ENCODE measurements at places on chromosomes 2 and 18.

DNA sequence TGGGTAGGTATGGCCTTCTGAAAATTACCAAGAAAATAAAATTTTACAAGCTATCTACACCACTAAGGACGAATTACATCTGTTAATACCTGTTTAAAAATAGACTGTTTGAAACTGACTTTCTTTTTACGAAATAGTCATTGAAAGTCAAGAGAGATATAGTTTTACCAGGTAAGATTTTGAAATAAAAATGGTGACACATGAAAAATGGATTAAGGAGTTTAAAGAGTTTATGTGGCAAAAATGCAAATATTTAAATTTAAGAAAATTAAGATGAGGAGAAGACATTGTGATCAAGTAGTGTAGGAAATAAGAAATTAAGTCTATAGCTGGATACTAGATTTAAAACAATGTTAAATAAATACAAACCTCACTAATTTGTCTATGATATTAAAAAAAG is 271.5 kb downstream of the TRIB2 start:
- no peak for DNase-seq

DNA sequence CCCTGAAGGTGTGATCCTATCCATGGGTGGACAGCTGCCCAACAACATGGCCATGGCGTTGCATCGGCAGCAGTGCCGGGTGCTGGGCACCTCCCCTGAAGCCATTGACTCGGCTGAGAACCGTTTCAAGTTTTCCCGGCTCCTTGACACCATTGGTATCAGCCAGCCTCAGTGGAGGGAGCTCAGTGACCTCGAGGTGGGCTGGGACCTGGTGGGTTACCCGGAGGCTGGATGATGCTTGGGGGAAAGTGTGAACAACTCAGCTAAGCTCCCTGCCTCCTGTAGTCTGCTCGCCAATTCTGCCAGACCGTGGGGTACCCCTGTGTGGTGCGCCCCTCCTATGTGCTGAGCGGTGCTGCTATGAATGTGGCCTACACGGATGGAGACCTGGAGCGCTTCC is 16.2 kb downstream of the CAD start:
- no peak for DNase-seq

GRCh38 chr18:74803117-74803516 is 205.4 kb downstream of the ZNF407 start:
- no peak for DNase-seq

DNA sequence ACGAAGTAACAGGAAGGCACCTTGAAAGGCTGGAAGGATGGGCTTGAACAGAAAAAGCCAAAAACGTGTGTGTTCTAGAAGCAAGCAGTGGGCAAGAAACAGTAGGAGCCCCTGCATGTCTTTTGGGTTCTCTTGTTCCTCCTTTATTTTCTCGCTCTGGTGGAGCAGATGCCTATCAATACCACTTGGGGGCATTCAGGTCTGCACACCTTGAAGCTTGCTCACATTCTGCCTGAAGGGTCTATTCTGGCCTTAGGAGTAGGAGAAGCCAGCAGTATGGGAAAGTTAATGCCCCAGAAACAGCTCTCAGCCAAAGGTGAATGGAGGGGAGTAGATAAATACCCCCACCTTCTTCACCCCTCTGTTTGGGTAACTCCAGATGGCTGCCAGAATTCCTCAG is 204.5 kb downstream of the TXNL1 start:
- no peak for DNase-seq

DNA sequence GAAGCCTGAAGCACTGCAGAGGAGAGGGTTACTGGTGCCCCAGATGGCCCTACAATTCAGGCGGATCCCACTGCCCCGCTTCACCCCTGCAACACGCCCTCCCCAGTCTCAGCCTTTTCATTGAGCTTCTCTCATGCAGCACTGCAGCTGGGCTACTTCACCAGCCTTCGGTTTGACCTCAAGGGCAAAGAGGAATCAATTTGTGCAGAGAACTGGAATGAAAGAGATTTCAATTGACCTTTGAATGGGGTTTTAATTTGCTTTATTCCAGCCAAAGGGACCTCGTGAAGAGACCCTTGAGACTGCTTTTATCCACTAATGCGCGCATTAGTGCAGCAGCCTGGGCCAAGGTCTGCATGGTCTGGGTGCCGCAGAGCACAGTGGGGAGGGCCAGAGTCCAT is 8.8 kb upstream of the POMC start:
- DNase-seq: no peak

DNA sequence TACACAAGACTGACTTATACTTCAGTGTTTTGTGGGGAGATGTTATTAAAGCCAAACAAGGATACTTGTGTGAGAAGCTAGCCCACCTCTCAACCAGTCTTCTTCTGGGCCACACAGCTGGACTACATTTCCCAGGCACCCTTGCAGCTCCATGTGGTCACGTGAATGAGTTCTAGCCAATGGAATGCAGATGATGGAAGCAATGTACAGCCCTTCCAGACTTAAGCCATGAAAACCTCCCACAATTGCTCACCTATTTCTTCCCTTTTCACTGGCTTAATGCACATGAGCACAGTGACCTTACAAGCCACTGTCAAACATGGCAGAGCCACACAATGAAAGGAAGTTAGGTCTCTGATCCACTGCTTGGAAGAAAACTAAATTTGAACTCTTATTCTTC is 20.4 kb upstream of the FEZ2 start:
- DNase-seq: no peak

GRCh38 chr2:224796695-224797305 is 80.6 kb upstream of the CCDC195 start:
- no peak for DNase-seq

DNA sequence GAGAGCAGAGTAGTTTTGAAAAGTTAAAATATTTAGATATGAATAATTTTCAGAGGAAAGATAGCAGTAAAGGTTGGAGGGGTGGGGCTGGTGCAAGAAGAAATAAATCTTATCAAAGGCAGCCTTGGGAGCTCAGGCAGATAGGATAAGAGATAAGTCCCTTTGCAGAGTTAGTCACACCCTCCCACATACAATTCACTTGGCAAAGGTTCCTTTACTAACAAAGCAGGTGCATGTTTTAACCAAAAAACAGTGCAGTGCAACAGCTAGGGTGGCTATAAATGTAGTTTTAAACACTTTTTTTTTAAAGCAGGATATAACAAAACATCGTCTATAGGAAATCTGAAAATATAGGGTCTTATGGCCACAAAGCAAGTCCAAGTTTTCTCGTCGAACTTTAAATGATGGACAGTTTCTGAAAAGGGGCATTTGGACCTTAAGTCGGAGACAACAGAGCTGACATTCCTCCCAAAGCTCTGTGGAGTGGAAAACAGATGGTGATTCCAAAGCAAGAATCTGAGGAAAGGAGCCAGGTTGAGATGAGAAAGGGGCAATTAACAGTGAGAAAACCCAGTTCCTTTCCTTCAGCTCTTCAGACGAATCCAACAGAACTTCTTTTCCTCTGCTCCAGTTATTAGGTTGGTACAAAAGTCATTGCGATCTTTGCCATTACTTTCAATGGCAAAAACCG is 53.0 kb downstream of the EPHA4 start:
- DNase-seq: no peak

DNA sequence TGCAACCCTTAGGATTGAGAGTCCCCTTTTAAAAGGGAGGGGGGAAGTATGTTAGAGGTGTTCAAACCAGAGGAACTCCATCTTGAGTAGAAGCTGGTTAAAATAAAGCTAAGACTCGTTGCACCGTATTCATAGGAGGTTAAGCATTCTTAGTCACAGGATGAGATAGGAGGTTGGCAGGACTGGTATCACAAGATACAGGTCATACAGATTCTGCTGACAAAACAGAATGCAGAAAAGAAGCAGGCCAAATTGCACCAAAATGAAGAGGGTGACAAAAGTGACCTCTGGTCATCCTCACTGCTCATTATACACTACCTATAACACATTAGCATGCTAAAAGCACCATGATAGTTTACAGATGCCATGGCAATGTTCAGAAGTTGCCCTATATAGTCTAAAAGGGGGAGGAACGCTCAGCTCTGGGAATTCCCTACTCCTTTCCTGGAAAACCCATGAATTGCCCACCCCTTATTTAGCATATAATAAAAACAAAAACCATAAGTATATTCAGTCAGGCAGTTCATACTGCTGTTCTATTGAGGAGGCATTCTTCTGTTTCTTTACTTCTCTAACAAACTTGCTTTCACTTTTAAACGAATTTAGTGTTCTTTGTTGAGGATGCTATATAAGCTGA is 192.2 kb upstream of the NDUFV2 start:
- no peak for DNase-seq

DNA sequence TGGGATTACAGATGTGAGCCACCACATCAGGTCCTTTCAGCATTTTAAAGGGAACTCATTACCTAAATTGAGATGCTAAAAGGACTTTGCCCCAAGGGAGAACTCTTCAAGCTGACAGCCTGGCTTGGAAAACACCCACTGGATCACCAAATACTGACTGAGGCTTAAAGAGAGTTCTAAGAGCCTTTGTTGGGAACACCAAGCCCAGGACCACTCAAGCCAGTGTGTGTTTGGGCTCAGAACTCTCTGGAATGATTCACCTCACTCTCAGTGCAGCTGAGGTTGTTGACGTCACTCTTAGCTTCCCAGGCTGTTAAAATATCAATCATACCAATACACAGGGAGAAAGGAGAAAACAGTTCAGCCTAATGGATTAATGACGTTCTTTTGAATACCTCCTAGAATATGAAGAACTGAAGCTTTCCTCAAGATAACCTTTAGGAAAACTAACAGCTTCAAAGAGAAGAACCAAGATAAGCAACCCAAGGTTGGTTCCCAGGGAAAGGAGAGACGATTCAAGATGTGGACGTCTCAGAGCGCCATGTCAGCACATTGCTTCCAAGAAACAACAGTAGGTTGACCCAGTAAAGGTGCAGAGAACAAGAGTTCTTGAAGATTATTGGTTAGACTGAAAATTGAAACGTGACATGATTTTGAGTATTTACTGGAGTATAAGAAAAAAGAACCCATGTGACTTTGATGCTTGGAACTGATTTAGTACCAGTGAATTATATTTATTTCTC is 48.0 kb upstream of the MGAT4A start:
- DNase-seq: no peak

- no peak for DNase-seq
Measured at GRCh38 chr2:46230115-46230571, 67.1 kb upstream of the EPAS1 start.

DNA sequence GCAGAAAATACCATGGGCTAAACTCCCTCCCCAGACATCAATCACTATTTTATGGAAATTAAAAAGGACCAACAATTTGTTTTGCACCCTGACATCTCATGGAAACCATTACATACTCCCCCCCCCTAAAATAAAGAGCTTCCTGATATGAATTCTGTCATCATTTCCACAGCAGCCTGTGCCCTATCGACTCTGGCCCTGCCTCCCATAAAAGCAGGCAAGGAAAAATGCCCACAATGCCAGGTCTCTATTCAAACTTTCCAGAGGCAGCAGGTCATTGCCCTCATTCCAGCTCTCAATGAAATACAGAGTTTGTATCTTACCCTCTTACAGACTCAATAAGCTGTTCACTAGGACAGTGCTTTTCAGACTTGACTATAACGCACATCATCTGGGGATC is 254.4 kb upstream of the TANK start:
- DNase-seq: no peak

GRCh38 chr2:37784071-37784758 is 112.8 kb upstream of the CDC42EP3 start:
- DNase-seq: no peak

GRCh38 chr2:208352644-208353567 is 53.7 kb upstream of the PTH2R start:
- DNase-seq: no peak

DNA sequence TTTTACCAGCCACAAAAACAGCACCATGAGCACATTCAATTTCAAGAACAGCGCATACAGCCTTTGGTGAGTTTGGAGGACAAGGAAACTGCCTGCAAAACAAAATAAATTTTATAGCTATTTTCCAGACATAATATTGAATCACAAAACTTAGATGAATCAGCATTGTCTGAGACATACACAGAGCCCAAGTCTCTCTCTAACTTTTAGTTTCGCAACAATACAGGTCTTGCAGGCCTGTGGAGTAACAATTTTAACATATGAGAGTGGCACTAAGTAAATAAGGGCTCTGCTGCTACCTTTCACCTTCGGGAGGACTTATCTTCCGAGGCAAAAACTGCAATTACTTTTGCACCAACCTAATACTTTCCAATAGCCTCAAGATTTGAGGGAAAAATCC is 56.1 kb upstream of the PEX13 start:
- no peak for DNase-seq

- DNase-seq: no peak
Measured at GRCh38 chr2:180442860-180443644, 436.0 kb upstream of the CWC22 start.

Data from stimulated activated CD4-positive, alpha-beta T cell treated with anti-CD3 and anti-CD28 coated beads, Interleukin-4, amount 100 ng/mL, for 4 hours (primary cell).